ENCODE measurements at places on chromosomes 1 and 21.

GRCh38 chr1:163870666-163871065, 548.9 kb downstream of the NUF2 start:
- no peak for DNase-seq

- DNase-seq, result no peak
These were observed 67.8 kb upstream of the FGGY start for GRCh38 chr1:59229138-59229537.

DNA sequence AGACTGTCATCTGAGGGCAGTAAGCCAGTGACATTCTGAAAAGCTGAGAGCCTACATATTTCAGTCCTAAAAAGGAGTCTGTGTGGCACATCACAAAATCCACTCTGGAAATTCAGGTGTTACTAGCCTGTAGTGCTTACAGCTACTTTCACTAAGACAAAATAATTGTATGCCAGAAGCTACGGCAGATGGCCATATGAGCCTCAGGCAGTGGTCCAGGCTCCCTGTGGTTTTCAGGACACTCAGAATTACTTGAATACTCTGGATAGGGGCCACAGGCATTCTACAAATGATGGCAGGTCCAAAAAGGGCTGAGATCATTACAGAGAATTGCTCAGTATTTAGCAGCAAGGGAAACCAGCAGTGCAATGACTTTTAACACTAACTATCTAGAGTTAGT, 527.1 kb downstream of the MRPL39 start:
- DNase-seq, result no peak

DNA sequence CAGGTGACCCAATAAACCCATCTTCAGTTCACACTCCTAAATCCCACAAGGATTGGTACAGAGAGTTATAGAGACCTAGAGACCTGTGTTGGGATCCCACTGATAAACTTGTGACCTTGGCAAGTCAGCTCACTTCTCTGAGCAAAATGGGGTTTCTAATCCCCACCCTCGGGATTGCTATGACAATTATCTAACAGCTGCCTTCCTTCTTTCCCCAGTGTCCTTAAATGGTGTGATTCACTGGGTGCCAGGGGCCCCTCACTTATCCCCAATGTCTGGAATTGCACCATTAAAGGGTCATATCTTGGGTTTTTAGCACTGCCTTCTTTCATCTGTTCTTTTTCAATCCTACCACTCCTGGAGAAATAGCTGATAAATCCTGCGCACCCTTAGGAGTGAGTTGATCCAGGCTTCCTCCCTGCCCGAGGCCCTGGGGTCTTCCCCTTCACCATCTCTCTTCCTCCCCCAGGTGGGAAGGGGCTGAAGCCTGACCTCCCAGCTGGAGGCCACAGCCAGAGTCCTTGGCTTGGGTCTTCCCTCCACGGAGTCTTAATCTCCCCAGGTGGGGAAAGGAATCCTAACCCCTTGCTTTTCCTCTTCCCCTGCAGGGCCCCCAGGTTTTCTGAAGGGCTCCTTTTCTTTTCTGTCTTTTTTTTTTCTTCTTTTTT, 39.7 kb downstream of the LACTBL1 start:
- DNase-seq, result no peak

DNA sequence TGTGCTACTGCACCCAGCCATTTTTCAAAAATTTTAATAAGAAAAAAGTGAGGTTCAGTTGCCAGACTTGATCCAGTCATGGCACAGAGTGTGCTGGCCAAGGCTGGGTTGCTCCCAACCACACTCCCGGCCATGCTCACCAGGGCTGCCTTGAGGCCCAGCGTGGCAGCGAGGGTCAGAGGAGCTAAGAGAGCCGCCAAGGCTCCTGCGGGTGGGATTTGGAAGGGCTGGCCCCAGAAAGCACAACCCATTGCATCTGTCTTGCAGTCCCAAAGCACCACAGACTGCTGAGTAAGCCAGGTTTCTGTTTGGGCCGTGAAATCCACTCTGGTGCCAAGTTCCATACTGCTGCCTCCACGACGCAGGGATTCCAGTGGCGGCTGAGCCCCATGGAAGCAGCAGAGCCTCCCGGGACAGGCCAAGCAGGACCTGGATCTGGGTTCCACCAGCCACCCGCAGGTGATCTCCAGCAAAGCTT, 22.6 kb downstream of the ZBTB17 start:
- DNase-seq, result peak; percentile 67

GRCh38 chr1:188706742-188707141, 1770.9 kb downstream of the BRINP3 start:
- DNase-seq, result no peak

DNA sequence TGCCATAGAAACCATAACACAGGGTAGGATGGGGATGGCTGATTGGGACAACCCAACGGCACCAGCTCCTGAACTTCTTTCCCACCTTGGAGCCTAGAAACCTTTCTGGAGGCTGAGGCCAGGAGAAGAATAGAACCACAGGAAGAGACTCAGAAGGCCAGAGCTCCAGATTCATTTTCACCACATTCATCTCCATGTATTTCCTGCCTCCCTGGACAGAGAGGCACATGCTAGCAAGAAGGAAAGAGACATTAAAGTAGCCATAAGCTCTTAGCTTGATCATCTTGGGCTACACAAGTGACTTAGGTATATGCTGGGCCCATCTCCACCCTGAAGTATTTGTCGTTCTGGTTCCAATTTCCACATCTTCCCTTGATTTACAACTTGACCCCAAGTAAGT, 44.1 kb downstream of the PLXNA2 start:
- DNase-seq, result no peak

DNA sequence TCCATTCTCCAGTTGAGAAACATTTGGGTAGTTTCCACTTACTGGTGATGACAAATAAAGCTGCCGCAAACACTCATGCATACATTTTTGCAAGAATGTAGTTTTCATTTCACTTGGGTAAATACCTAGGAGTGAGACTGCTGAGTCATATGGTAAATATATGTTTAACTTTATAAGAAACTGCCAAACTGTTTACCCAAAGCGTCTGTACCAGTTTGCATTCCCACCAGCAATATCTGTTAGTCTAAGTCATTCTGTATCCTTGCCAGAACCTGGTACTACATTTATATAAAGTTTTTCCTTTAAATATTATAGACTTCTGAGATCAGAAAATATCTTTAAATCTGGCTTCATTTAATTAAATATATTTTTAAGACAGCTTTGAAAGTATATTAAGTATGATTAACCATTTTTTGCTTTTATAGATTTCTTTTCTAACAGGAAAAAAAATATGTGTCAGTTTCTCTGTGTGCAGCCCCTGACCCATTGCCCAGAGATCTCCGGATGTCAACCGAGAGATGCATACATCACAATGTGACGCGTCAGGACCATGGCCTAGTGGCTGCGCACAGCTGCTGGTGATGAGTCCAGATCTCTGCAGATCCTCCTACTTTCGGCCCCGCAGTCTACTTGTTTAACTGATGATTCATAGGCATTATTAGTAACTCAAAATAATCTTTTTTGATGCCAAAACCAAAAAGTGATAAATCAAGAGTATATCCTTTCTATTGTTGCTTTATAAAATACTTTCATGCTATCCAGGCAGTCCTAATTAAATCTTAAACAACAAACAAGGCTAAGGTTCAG, 227.1 kb upstream of the MAP1LC3C start:
- no peak for DNase-seq

DNA sequence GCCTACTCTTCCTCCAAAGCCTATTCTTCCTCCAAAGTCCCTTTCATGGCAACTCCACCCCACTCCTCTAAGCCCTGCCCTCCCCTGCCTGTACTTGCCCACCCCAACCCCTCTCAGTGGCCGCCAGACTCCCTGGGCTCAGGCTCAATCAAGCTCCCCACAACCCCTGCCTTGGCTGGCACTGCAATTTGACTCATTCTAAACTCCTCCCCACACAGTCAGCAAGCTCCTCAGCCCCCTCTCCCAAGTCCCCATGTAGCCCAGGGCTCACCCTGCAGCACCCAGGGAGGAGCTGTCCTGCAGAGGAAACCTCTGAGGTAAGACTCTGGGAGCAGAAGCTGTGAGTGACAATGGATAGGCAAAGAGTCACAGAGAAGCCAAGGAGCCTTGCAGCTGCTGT, 3.6 kb upstream of the VSIG8 start:
- no peak for DNase-seq

- no peak for DNase-seq
These were observed 13.1 kb downstream of the S100A16 start for GRCh38 chr1:153599847-153600246.

DNA sequence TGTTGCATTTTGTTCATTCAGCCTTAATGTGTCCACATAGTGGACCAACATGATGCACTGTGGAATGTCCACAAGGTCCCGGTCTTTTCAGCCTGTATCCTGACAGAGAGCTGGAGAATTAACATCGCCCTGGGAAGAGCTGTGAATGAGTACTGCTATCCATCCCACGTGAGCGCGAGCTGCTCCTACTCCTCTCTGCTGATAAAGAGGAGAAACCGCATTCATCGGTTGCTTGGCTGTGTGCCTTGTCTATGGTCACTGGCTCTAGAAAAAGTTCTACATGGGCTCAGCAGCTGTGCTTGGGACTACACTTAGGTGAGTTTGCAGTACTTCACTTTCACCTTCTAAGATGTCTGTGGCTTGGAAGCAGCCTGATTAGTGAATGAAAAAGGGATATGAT, 31.1 kb upstream of the IGSF5 start:
- DNase-seq, result no peak

DNA sequence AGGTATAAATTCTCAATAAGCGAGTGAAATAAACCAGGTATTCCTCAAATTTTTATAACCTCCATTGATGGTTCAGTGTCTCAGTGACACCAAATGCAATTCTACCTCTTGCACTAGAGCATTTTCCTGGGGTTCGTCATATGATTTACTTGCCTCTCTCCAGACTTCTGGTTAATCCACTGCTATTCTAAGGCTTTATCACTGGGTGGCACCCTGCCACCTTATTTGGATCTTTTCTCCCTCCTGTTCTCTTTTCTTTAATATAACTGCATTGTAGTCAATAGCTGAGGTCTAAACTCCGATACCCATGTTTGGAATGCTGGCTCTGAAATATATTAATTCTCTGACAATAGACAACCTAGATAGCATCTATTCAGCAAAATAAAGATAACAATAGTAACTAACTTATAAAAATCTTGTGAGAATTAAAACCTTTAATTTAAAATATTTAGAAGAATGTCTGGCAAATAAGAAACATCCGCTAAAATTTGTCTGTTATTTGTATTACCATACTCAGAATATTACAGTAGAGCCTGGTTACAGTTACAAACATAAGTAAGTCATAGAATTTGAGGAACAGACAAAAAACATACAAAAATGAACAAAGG, 436.4 kb downstream of the PLA2G4A start:
- DNase-seq, result peak; percentile 90

- no peak for DNase-seq
These were observed 58.4 kb downstream of the OSBPL9 start for GRCh38 chr1:51675177-51675780.

DNA sequence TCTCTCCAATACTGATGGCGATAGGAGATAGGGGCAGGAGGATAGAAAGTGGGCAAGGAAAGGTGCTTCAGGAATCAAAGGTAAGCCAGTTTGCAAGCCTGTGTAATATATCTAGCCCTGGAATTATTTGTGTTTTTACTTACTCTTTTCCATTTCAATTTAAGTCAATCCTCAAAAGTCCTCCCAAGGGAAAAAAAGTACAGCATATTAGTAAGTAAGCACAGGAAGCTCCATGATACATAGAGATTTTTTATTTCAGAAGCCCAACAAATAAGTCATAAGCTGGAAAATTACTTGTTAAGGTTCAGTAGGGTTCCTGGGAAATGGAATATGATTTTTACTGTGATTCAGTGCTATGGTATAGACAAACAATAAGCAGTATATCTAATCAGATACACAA, 337.7 kb upstream of the DUSP10 start:
- no peak for DNase-seq

GRCh38 chr1:244329591-244330317, 122.0 kb downstream of the ADSS2 start:
- no peak for DNase-seq

- DNase-seq, result no peak
These were observed 162.2 kb upstream of the KCNK2 start for GRCh38 chr1:214920337-214920736.

DNA sequence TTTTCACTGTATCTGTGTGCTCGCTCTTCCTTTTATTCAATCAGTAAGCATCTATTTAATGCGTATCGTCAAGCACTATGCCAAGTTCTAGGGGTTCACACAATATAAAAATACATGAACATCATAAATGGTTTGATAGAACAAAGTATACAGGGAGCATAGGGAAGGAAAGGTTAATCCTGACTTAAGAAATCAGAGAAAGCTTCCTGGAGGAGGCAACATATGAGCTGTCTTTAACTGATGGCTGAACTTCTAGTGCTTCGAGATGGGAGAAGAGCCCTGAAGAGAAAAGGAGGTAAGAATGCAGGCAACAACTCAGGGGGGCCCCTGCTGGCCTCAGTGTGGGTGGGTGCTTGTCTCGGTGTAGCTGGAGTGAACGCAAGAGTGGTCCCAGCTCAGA, 63.6 kb upstream of the GALNT2 start:
- no peak for DNase-seq

DNA sequence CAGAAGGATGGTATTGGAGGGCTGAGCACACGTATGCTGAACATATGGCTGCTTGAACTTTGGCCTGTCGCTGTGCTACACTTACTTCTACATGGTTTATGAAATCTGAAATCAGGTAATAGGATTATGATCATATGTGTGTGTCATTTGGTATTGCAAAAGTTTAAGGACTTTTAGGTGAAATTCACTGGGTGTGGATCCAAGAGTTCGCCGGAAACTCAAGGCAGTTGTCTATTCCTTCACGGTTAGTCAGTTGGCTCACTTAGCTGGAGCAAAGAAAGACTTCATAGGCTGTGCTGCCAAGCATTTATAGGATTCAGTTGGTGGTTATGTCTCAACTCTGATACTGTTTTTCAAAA, 927 bp downstream of the UAP1 start:
- DNase-seq, result no peak

DNA sequence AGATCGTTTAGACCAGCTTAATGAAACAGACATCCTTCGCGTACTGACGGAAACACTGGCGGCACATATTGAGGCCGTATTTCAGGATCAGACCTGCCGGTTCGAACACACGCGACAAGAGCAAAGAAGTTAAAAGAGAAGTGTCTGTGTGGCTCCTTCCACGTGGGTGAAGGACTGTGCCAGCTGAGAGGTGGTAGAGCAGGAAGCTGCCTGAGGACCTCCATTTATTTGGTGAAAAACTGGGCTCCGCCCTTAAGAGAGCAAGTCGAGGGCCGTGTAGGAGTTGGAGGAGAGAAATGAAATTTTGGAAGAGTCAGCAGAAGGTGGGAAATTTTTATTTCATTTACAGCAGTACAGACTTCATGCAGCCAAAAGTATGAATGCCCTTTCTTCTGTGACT, 38.8 kb upstream of the ADORA3 start:
- no peak for DNase-seq

DNA sequence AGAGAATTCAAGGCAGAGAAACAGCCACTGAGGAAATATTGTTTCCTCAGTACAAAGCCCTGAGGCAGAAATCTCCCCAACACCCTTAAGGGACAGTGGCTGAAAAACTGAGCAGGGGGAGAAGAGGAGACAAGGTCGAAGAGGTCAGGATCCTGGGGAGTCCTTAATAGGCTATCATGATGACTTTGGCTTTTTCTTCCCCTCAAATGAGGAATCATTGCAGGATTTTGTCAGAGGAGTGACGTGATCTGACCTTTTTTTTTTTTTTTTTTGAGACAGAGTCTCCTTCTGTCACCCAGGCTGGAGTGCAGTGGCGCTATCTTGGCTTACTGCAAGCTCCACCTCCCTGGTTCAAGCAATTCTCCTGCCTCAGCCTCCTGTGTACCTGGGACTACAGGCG, 10.2 kb downstream of the MAP7D1 start:
- no peak for DNase-seq

- no peak for DNase-seq
These were observed 30.9 kb upstream of the NBL1 start for GRCh38 chr1:19613171-19613703.

- DNase-seq, result no peak
These were observed 127.8 kb downstream of the NRDC start for GRCh38 chr1:51750729-51751128.

Data from NCI-H2081 (cell line).